SJSA1 (cell line): ENCODE measurements at places on chromosomes 2 and 18. TPM values are rescaled to one million over a fixed set of nuclear protein-coding genes. Genes with fewer than 3 reads are reported as not detected.

Gene SH3BP4
- 78.6 and 117 TPM in 2 replicates for total RNA-seq

Gene UBE2E3
- total RNA-seq: 208 and 209 TPM in 2 replicates

Gene WDR54
- 13.8 and 15.2 TPM in 2 replicates for total RNA-seq

Gene SPHKAP
- total RNA-seq: not detected in 2 replicates

Gene HMSD
- total RNA-seq: 0.53 and 1.00 TPM in 2 replicates

Gene FAP
- 21.1 and 35.6 TPM in 2 replicates for total RNA-seq

Gene COL4A3
- not detected in 2 replicates for total RNA-seq

Gene DPP10
- not detected in 2 replicates for total RNA-seq

Gene AMER3
- not detected in 2 replicates for total RNA-seq

Gene GALR1
- not detected in 2 replicates for total RNA-seq
